Hematopoietic multipotent progenitor cell treated with erythropoietin and hydrocortisone succinate and interleukin-3 and kit ligand, for 6 days (in vitro differentiated cells): ENCODE measurements at places on chromosomes 1 and 21.

DNA sequence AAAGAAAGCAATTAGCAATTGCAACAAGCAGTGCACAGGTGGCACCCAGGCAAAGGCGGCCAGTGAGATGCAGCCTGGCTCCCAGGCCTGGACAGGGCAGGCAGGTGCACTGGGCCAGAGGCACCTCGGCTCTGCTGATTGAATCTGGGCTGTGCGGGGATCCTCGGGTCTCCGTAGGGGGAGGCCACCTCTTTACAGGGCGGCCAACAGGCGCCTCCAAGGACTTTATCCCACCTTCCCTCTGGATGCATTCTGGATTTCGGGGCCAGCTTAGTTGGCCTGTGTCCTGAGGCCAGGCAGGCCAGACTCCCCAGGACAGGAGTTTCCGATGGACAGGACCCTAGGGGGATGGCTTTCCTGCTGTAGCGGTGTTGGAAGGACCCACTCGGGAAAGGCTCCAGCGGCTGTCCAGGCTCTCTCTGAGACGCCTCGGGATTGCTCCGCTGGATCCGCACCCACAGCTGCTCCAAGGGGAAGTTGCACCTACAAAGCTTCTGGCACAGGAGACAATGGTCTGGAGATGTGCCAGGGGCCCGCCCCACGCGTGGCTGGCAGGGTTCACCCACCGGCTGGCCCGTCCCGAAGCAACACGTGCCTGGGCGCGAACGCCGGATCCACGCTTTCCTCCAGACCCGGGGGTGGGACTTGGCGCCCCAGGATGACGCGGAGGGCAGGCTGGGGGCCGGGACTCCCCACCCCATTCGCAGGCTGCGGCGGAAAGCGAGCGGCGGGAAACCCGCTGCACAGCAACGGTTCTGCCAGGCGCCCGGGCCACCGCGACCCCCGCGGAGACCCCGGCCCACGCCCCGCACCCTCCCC lies 810 bp downstream of the SLC19A1 start:
- DNase-seq, result peak; percentile 93

- no peak for DNase-seq
Measured at GRCh38 chr1:71135571-71135970, 54.7 kb upstream of the ZRANB2 start.

- DNase-seq, result no peak
Measured at GRCh38 chr1:240562111-240562590, 49.8 kb downstream of the GREM2 start.

DNA sequence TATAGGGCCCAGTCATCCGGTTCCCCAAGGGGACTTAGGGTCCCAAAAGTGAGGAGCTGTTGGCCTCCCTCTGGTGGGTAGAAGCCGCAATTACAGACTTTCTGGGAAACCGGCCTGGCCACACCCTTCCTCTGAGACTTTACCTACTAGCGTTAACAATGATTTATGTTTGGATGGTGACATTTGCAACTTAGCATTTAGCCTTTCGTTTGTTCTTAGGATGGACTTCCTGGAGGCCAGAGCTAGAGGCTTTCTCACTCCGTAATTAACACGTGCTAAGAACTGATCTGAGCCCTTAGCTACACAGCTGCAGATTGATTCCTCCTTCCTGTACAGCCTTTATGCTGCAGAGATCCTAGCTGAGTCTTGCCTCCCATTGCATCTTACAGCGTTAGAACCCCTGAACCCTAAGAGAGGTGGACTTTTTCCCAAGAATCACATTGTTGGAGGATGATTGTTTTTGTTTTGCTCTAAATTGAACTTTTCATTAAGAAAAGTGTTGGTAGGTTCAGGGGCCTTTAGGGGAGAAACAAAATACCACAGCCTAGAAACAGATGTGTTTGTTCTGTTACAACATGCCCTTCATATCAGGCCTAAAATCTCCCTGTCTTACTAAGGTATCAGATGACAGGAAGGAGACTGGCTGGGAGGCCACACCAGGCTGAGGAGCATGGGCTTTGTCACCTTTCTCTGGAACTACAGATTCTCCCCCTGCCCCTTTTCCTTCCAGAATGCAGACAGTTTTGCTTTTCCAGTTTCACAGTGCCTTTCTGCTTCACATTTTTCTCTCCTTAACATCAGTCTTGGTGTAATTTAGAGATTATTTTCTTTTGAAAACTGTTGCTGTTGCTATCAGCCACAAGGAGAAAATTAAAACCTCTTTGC lies 1.9 kb downstream of the S100A11 start:
- peak; percentile 86 for DNase-seq

DNA sequence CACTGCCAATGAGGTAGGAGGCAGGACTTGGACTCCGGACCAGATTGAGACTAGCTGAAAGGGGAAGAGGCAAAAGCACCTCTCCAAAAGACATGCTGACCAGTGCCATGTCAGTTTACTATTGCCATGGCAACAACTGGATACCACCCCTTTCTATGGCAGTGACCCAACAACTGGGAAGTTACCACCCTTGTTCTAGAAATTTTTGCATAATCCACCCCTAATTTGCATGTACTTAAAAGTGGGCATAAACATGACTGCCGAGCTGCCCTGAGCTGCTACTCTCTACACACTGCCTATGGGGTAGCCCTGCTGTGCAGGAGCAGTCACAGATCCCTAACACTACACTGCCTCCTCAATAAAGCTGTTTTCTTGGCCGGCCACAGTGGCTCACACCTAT lies 19.0 kb upstream of the SLC6A9 start:
- no peak for DNase-seq

DNA sequence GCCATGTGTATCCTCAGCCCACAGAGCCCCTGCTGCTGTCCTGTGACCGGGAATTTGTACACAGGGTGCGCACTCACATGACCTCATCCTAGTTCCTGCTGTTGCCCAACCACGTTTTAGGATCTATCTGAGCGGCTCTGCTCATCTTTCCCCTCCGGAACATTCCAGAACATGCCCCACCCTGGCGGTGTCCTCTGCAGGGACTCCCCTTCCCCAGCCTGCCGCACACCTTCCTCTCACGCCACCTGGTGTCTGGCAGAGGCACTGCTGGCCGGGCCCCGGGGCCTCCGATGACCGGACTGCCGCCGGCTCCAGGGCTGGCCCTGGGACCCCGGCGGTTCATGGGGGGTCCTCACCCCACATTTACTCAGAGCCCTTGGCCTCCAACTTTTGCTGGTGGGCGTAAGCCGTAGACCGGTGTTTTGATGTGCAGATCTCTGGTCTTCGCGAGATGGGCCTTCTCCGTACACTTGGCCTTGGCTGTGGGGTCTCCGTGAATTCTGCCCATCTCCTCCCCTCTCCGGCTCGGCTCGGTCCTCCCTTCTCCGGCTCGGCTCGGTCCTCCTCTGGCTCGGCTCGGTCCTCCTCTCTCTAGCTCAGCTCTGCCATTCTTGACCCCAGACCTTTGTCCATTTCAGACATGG lies 29.5 kb downstream of the ARHGEF16 start:
- DNase-seq, result peak; percentile 55

DNA sequence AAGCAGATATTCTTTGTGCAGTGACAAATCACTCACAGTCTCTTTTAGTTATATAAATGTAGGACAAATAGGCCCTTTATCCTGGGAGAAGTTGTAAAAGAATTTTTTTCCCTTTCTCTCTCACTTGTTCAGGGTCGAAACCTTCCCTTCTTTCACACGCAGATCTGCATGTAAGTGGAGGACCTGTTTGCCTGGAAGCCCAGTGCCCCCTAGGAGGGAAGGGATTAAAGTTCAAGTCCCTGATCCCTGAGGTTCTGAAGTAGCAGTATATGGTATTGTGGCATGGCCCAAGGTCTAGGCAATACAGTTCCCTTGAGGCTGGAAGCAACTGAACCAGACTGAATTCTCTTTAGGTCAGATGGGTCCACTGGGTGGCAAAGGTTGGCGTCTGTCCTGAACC lies 48.6 kb upstream of the PTGFRN start:
- DNase-seq, result no peak

DNA sequence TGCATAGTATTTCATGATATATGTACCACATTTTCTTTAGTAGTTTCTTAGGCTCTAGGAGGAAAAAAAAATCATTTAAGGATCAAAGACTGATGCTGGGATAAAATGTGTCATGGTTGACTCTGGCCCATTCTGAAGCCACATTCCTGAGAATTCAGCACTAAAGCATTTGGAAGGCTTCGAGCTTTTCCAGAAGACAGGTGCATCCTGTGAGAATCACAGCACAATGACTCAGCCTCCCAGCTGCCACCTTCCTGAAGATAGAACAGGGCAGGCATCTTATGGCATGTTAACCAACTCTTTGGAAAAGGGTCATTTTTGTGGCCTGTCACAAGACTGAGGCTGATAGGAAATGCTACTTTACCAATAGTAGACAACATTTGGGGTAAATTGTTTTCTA lies 359.9 kb downstream of the PCP4 start:
- no peak for DNase-seq

GRCh38 chr1:61481315-61481715 lies 243.6 kb downstream of the TM2D1 start:
- no peak for DNase-seq

DNA sequence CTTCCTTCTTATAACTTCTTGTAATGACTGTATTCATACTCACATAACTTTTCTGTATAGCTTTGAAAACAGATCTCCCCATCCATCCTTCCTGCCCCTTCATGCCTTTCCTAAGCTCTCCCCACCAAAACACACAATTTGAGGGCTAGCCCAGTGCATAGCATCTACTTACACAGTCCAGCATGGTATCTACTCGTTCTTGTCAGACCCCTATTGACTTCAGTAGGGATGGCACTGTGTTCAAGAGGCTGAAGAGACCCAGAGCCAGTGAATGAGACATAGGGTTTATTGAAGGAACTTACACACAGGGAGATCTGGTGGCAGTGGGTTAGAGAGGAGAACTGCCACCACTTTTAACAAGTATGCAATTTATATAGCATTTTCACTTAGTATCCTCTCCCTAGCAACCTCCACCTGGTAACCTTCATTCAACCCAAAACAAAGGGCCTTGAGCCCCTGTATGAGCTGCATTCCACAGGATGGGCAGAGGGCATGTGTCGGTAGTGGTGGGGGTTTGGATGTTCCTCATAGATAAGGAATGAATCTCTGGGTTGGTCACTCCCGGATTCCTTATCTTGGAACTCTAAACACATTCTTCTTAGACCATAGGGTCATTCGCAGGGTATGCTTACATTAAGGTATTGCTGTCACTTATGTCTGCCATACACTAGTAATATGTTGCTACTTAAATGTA lies 64.9 kb upstream of the GNG12 start:
- no peak for DNase-seq

- no peak for DNase-seq
Measured at GRCh38 chr1:16177306-16177705, 21.4 kb upstream of the EPHA2 start.

GRCh38 chr1:229430761-229431283 lies 3.1 kb downstream of the ACTA1 start:
- DNase-seq, result peak; percentile 89

DNA sequence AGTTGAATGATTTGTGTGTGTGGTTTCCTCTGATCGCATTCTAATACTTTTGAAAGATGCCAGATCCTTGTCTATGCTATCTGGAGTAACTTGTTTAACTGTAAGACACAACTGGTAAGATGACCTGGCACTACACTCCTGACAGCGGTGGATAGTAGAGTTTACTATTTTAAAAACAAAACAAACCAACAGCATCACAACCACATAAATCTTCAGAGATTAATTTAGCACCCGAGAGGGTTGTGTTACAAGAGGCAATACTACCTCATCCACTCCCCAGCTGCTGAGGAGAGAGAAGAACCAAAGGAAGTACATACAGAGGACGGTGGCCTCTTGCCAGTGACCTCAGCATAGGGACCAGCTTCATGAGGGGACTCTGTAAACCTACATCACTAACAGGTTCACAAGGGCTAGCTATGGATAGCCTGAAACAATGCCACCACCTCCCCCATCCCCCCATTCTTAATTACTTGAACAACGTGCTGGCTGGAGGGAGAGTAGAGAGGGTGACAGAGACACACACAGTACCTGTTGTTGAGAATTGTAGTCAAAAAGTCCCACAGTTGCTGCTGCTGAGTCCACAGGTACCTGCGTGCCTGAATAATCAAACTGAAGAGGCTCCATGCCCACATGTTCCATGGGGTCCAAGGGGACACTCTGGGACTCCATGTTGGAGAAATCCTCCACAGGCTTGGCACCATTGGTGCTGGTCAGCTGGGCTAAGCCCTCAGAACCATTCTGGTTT lies 73.5 kb downstream of the PUM1 start:
- DNase-seq, result peak; percentile 24

- DNase-seq, result no peak
Measured at GRCh38 chr1:110483308-110483685, 32.3 kb downstream of the PROK1 start.

GRCh38 chr1:210697185-210697584 lies 368.5 kb downstream of the HHAT start:
- DNase-seq, result no peak

DNA sequence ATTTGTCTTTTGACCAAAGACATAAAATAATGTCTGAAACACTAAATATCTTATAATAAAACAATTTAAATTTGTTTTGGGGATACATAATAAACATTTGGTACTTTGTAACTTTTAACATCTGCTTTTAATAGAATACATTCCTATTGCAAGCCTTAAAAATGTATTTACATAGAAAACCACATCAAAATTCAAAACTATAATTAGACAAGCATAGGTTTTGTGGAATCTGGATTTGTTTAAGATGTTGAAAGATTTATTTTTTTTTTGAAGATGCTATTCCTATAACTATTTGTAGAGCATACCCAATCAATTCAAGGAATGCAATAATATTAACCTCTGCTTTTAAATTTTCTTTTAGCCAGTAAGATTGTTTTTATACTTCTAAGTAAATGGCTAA lies 125.7 kb downstream of the FMN2 start:
- DNase-seq, result no peak

DNA sequence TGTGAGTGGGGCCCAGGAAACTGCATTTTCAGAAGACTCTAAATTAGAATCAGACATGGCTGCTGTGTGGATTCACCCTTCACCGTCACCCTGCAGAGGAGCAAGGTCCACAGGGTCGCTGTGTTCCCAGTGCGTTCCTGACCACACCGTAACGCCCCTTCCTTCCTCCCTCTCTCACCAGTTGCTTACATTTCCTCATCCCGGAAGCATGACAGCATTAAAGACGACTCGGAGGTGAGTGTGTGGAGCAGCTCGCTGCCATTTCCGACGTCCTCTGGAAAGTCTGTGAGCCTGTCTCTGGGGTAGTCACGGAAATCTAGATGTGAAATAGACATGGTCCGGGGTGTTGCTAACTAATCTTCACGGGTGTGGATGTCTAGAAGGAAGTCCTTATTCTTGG lies 45.9 kb downstream of the FAAP20 start:
- DNase-seq, result peak; percentile 60

GRCh38 chr1:110594456-110595352 lies 11.5 kb downstream of the KCNA2 start:
- DNase-seq, result no peak
